ENCODE measurements at places on chromosomes 16 and 17.

GRCh38 chr16:85968041-85968920, 69.3 kb downstream of the IRF8 start:
- DNase-seq = no peak

- DNase-seq = no peak
These were observed 322.8 kb upstream of the ASIC2 start for GRCh38 chr17:33615861-33616260.

GRCh38 chr17:10169290-10169689, 29.1 kb downstream of the GAS7 start:
- no peak for DNase-seq

DNA sequence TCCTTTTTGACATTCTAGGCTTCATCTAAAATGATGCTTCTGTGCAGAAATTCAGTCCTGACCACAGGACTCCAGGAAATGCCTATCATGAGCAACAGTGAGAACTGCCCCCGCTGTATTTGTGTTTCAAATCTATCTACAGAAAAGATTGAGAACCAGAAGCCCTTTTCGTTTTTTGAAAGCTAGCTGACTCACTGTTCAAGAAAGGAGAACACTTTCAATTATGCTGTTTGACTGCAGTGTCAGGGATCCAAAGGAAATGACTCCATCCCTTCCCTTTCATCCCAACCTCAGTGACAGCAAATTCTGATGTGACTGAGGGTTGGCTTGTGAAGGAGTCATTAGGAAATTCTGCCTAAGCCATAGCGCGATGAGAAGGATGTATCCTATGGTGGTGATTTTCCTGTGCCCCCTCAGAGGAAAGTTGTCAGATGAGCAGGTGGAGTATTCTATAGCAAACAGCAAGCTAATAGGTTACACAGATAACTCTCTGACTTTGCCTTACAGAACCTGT, 622.3 kb downstream of the TMEM114 start:
- no peak for DNase-seq

DNA sequence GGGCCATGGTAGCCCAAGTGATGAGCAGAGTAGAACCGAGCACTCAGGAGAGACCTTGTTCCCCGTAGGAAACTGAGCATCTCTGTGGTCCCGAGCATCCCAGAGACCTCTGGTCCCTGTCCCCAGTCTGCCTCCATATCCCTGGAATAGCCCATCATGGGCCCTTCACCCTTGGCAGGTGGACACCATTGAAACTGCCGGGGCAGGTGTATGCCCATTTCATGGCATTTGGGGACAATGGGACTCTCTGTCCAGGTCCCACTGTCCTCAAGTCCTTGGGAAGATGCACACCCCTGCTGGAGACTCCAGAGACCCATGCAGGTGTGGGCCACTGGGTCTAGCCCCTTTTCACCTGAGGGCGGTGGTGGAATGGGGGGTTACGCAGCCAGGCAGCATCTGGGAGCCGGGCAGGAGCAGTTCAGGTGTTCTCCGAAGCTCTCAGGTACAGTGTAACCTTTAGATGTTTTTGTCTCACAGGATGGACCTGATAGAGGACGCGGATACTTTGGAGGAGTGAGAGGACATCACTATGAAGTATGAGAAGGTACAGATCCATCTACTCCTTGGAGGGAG, 75.9 kb downstream of the GOSR1 start:
- no peak for DNase-seq

GRCh38 chr16:55179852-55180585, 144.0 kb upstream of the IRX6 start:
- no peak for DNase-seq

Data from CD4-positive, alpha-beta T cell treated with Interleukin-6 at 100 ng/mL for 8 hours (primary cell).